ENCODE measurements at places on chromosomes 12 and 14.
A peak's percentile ranks its signal among the peaks of the same experiment; 100 is the strongest.

DNA sequence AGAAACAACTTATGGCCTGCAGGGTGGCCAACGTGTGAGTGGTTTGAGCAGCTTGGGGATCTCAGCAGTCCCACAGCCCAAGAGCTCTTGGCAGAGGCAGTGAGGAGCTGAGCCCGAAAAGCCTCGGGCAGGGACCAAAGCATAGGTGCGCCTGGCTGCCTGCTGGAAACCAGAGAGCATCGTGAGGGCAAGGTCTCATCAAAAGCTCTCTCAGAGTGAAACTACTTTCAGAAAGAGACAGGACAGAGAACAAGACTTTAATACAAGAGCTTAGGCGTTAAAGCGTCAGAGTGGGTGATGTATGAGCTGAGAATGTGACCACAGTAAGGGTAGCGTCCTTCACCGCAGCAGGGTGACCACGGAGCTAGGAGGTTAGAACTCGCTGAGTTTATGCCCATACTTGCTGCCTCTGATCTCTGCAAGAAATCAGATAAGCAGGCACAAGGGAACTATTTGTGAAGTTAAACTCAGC, 30.8 kb downstream of the LGMN start:
- DNase-seq: no peak

DNA sequence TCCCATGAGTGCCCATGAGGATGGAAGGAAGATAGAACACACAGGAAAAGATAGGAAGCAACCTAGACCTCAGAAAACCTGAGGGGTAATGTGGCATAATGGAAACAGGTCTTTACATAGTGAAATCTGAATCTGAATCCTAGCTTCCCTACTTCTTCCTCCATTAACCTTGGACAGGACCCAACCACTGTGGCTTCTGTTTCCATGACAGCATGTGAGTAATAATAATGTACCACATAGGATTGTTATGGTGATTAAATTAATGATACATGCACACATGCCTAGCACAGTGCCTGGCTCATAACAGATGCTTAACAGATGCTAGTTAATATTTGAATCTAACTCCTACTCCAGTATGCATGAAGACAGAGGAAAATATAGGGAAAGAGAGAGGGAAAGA, 11.2 kb downstream of the TTC9 start:
- no peak for DNase-seq

DNA sequence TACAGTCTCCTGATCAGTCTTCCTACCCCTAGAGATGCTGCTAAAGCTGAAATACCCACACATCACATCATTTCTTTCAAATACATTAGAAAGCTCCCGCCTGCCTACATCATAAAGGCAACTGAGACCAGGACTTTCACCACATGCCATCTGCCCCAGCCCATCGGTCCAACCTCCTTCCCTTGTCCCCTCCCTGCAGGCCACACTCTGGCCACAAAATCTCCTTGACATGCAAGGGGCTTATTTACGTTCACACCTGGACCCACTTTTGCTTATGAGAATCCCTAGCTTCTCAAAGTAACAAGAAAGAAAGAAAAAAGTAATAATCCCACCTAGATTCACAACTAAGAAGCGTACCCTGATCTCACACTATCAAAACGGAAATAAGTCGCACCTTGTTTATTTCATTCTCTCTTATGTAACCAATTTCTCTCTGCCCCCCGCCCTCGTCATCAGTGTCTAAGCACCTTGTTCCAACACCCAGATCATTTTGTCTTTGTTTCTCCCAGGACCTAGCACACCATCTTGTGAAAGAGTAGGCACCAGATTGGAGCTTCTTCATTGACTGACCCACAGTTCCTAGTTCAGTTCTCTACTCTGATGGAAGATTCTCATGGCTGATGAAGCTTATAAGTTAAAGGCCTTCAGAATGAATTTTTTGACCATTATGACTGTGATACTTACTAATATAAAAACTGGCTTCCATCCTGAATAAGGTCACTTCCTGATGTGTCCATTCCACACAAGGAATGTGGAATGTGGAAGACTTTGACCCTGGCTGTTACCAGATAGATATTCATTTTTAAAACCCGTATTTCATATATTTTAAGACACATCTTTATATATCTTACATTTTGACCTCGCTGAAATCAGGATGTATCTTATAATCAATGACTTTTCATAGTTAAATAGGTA, 7.7 kb downstream of the WSB2 start:
- no peak for DNase-seq

DNA sequence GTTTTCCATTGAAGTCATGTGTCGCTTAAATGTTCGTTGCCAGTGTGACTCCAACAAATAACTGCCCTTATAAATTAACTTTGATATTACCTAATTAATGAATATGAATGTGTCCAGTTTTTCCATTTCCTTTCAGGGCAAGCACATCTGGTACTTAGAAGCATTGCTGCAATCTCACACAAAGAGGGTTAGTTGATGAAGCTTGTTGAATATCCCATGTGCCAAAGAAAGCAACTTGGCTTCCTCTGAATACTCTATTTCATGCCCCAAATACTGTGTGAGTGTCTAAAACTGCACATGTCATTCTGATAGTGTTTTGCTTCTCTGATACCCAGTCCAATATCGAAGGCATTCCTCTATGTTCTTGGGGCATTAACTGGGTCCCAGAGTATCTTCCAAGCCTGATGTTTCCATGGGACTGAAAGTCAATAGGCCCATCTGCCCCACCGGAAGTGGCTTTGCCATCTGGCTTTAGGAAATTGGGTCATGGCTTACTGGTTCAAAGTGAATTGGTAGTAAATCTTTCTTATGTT, 75.8 kb upstream of the CNTN1 start:
- no peak for DNase-seq

GRCh38 chr12:131094831-131095805, 141.4 kb downstream of the ADGRD1 start:
- DNase-seq: no peak

GRCh38 chr14:81068176-81068782, 112.9 kb downstream of the TSHR start:
- peak; percentile 87 for DNase-seq

DNA sequence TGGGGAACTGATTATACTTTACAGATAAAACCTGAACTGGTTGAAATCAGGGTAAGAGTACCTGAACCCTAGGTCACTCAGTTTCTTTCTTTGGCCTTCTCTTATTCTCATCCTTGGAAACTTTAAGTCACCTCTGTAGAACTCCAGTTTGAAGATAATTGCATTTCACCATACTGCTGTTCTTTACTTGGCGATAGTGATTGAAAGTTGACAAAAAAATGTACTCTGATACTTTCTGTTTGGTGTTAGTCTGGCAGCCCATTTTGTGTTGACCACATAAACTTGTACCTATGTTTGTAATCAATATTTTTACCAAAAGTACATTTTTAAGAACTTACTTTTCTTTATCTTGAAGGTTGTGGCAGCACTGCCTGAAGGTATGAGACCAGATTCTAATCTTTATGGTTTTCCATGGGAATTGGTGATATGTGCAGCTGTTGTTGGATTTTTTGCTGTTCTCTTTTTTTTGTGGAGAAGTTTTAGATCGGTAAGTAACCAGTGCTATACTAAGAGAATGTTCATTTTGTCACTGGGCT, 42.9 kb downstream of the MIA2 start:
- DNase-seq: no peak

DNA sequence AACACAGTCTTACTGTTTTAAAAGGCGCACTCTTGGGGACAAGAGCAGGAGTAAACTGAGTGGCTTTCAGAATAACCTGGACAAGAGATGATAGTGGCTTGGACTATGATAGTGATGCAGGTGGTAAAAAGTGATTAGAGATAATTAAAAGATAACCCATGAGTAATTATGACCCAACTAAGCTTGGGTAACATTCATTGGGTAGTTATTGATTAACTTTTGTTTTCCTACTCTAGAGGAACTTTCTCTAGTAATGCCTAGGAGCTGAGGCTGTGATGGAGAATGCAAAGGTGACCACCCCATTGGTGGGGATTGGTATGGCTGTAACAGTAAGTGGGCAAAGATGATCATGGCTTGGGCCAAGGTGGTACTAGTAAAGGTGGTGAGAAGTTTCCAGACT, 22.3 kb upstream of the FRS2 start:
- no peak for DNase-seq

DNA sequence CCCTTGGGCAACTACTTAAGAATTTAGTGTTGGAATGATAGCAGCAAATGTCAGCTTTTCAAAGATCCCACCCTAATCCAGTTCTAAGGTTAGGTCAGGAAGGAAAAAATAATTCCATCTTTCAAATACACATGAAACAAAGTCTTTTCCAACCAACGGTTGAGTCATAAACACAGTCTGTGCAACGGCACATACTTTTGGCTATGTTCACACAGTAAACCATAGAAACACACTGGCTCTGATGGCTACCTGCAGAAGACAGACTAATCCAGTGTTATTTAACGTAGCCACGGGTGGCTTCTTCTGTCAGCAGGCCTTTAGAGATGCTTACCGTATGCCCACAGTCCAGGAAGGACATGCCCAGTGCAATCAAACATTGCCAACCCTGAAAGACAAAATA, 35.7 kb downstream of the HIGD1C start:
- DNase-seq: no peak

DNA sequence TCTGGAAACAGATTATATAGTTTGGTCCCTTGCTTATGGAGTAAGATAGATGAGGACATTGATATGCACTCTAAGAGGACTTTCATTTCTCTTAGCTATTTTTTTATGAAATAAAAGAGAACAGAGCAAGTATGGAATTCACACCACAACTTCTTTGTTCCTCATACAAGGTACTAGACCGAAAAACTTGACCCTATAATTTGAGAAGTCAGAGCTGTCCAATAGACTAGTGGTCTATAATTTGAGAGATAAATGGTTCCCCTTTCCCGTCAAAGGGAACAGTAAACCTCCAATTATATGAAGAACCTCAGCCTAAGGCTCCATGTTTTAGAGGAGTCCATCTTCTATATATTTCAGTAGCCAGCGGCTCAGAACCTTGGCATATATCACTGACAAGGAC, 58.5 kb upstream of the HIF1A start:
- DNase-seq: no peak

DNA sequence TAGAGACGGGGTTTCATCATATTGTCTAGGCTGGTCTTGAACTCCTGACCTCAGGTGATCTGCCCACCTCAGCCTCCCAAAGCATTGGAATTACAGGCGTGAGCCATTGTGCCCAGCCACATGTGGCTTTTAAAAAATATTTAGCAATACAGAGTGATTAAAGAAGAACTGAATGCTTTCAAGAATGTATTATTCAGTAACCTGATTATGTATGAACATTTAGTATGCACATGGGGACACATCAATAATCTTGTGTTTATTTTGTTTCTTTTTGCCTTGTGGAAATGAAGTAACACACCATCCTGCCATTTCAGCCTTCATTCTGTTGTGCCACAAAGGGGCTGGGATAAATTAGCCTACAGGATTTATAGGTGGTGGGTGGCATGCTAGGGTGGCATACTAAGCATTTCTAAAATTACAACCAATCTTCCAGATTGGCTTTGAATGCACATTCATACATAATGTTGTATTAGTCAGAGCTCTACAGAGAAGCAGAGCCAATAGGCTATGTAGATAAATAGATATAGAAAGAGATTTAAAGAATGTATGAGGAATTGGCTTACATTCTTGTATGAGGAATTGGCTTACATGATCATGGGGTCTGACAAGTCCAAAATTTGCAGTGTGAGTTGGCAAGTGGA, 25.5 kb upstream of the TXNRD1 start:
- DNase-seq: no peak

- DNase-seq: no peak
These were observed 283.8 kb downstream of the PAWR start for GRCh38 chr12:79406993-79407392.

DNA sequence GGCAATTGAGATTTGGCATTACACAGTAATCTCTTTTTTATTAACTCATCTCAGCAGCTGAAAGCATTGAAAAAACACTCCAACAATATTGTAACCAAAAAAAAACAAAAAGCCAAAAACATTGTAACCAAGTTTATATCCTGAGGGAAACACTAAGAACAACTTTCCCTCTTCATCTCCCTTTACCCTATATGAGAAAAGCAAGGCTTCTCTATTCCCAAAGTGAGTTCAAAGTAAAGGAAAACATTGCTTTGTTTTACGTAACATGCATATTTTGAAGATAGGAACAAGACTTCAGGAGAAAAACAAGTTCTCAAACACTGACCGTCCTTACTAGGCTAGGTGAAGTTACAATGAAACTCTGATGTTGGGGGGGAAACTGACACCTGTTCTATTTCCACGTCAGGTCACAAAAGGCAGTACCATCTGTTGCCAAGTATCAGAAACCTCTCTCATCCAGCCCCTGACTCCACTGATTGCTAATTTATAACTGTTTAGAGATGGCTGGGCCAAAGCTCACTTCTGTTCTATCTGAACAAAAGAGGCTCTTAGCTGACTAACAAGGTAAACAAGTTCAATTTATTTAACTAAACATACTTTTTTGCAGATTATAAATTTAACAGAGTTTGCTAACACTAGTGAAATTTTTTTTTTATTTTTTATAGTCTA, 67.9 kb upstream of the PLXNC1 start:
- no peak for DNase-seq

DNA sequence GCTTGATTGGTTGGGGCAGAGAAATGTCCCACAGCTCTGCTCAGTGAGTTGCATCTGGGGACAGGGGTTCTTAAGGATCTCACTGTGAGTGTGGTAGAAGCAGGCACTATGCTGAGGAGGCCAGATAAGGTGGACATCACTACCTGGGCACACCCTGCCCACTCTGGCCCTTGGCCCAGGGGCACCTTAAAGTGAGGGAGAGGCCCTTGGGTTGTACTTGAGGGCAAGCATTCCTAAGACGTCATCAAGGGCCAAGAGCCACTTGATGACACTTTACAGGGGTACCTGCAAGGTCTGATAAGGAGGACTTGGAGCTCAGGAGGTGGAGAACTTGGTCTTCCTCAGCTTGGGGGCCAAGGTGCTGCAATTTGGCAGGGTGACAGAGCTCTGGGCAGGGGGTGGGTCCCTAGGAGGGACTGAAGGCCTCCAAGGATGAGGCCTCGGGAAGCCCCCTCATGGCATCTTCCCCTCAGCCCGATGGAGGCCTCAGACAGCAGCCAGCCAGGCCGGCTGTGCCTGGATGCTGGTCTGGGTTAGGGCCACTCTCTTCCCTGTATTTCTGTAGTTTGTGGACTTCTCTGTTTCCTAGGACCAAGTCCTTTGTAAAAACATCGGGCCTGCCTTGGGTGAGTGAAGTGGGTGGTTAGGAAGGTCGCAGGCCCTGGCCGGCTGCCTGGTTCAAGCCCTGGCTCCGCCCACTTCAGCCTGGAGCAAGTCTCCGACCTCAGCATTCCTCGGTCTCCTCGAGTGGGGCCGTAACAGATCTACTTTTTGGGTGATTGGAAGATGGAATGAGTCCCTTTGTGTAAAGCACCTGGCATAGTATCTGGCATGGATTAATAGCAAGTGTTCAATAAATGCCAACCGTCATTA, 24.8 kb downstream of the GPR68 start:
- no peak for DNase-seq

GRCh38 chr12:226401-226800, 12.4 kb upstream of the SLC6A12 start:
- no peak for DNase-seq

DNA sequence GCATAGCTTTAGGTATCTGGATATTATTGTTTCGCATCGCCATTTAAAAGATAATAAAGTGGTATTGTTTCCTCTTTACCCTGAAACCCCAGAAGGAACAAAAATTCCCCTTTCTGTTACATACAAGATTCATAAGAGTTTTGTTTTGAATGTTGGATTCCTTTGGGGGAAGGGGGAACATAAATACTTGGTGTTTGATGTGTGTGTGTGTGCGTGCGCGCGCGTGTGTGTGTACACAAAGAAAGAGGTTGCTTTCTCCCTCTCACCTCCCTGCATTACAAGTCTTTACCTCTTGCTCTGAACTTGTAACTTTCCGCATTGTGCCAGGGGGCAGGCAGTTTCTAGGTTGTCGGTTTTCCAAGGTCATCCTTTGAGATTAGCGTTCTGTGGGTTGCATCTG, 76.4 kb downstream of the GPATCH2L start:
- DNase-seq: no peak

Data from hematopoietic multipotent progenitor cell treated with erythropoietin and hydrocortisone succinate and interleukin-3 and kit ligand, for 8 days (in vitro differentiated cells).